Left cardiac atrium (tissue), 4 donors: ENCODE measurements at places on chromosomes 7 and 10. TPM values are rescaled to one million over a fixed set of nuclear protein-coding genes. Genes with fewer than 3 reads are reported as not detected.

The SLC13A1 gene
- total RNA-seq = not detected

DNA sequence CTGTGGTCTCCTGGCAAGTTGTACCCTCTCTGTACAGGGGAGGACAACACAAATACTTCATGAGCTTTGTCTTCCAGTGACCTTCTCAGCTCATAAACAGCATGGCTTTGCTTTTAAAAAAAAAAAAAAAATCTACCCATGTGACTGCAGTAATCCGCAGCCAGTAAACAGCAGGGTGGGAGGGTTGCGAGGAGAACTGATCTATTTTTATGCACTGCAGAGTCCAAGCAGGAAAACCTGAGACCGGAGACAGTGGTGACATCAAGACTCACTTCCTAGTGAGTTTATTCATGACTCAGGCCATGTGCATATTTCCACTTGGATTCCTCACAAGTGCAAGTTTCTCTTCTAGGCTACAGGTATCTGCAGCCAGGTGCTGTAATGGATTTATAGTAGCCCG, 127.9 kb downstream of the NRF1 start:
- DNase-seq = peak; percentile 35

DNA sequence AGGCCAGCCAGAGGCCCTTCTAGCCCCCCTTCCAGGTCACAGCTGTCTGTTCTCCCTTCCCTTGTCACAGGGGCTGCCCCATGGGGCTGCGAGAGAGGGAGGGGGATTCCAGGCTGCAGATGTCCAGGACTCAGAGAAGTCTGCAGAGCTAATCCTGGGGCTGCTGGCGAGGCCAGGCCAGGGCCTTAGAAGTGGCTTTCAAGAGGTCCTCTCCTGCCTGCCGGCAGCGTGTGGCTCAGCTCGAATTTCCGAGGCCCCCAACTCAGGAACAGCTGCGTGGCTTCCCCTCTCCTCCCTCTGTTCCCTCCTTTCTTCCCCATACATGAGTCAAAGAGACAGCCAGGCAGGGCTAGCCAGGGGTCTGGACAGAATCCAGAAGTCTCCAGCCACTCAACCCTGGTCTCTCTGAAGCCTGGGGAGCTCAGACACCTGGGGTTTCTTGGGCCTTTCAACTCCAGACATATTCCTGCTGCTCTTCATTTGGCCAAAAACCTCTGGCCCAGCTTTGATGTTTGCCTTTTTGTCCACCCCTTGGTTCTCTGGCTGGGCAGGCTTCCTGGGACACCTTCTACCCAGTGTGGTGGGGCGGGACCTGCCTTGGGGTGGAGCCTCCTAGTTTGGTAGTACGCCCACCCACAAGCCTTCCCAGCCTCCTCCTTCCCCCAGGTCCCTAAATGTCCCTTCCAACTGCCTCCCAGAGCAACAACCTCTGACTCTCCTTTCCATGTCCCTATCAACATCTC, 21.8 kb upstream of the EIF5AL1 start:
- peak; percentile 33 for DNase-seq

- no peak for DNase-seq
These were observed 47.2 kb upstream of the PPP2R2D start for GRCh38 chr10:131853610-131853964.

- no peak for DNase-seq
These were observed 132.6 kb upstream of the ZEB1 start for GRCh38 chr10:31186225-31187000.

DNA sequence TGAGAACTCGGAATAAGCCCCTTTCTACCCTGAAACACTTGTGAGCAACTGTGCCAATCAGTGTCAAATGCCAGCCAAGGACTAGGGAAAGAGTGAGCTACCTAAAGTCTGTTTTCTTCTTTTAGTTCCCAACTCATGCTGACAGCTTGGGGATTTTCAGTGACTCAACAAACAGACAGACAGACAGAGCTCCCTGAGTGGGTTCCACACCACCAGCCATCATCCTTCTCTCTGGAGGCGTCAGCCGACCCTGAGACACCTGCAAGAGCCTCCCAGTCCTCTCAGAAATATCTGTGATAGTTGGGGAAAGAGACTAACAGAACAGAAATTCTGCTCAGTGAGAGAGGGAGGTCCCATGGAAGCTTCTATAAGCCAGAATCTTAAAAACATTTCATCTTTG, 49.5 kb downstream of the GATA3 start:
- no peak for DNase-seq

GRCh38 chr10:103765981-103766380, 89.4 kb downstream of the SH3PXD2A start:
- peak; percentile 58 for DNase-seq

- DNase-seq = no peak
These were observed 3.5 kb downstream of the RASSF4 start for GRCh38 chr10:44962870-44963738.

The OR2A12 gene
- not detected for total RNA-seq

- DNase-seq = no peak
These were observed 149.1 kb downstream of the GRID1 start for GRCh38 chr10:86217371-86218080.

DNA sequence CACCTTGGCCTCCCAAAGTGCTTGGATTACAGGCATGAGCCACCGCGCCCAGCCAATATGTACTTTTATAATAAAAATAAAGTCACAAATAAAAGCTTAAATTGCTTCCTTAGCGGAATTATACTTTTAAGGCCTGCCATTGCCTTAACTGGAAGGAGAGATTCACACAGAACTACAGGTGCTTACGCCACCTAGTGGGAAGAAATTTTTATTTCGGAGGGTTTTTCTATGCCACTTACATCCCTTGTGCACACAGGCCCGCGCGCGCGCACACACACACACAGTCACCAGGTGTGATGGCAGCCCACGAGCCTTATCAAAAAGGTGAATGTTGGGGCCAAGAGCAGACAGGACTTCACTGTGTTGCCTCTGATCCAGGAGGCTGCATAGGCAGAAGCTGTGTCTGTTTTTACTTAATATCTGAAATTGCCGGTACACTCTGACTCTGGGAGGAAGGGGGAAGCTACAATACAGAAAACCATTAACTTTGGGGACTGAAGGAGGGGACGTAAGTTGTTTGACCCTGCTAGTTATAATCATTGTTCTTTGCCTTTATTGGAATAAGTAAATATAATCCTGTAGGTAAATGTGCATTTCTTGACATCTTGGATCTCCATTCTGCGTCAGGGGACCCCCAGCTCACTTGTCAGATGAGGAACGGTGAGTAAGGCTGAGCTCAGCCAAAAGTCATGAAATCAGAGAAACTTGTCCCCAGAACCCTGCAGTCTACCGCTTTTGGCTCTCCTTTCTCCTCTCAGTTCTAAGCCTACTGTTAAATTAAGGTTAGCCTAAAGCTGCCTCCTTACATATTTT, 87.1 kb downstream of the SLC16A9 start:
- DNase-seq = peak; percentile 29
